Activated T-cell treated with anti-CD3 and anti-CD28 coated beads, Interleukin-2, amount 50 U/mL, for 48 hours (primary cell): ENCODE measurements at places on chromosomes 5 and 9.

DNA sequence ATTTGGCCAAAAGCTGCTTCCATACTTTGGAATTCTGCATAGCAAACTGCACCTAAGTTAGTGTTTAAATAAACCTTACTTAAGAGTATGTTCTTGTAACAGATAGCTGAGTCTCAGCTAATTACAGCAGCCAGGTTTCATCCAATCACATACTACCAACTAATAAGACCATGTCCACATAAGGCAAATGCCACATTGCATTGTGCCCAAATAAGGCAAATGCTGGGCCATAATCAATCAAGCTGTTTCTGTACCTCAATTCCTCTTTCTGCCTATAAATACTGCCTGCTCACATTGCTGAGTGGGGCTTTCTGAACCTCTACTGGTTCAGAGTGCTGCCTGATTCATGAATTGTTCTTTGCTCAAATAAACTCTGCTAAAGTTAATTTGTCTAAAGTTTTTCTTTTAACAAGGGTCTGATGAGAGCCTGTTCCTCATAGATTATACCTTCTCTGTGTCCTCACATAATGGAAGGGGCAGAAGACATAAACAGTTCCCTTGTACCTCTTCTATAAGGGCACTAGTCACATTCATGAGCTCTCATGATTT, 4.4 kb upstream of the OXCT1 start:
- DNase-seq: no peak

GRCh38 chr9:129440435-129441186, 180.3 kb downstream of the C9orf50 start:
- DNase-seq: no peak

DNA sequence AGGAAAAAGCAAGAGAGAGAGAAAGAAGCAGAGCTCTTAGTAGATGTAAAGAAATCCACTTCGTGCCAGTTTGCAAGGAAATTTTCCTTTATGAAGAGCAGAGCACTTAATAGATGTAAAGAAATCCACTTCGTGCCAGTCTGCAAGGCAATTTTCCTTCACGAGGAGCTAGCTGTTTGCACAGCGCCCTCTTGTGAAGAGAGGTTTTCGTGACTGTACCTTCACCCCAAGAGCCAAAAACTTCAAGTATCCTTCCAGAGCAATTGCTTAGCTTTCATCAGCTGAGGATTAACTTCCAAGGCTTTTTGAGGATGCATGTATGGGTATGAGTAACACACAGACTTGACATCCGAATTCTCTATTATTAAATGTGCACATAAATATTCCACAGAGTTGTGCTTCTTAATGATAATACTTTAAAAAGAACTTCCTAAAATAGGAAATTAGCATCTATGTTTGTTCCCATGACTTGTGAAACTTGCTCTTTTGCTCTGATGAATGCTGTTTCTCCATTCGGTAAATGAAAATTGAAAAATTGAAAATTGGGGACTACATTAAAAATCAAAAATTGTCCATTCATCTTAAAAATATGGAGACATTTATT, 525.6 kb downstream of the PDE4D start:
- peak; percentile 53 for DNase-seq

GRCh38 chr9:95383185-95383676, 65.7 kb upstream of the FANCC start:
- no peak for DNase-seq

GRCh38 chr9:20558566-20559016, 63.7 kb downstream of the MLLT3 start:
- DNase-seq: peak; percentile 32

GRCh38 chr9:133687856-133688761, 50.0 kb downstream of the SARDH start:
- DNase-seq: no peak

GRCh38 chr5:58765058-58765457, 182.2 kb downstream of the RAB3C start:
- DNase-seq: no peak

DNA sequence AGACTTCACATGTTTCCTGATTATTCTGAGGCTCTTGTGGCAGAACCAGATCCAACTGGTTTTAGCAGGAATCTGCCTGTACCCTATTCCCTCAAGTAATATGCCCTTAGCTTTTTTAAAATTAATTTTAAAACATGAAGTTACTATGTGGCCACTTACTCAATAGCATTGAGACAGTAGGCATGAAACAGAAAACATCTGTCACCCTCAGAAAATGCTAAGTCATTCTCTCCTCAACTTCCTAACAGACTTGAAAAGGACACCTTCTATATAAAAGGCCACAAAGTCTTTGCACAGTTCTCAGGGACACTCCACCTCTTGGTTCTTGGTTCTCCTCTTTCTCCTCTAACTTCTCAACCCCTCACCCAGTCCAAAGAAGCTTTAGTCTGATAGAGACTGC, 277.8 kb downstream of the RAB3C start:
- no peak for DNase-seq

GRCh38 chr9:81489046-81489445, 200.3 kb downstream of the TLE1 start:
- DNase-seq: no peak

GRCh38 chr9:27193886-27194285, 84.9 kb downstream of the TEK start:
- no peak for DNase-seq

DNA sequence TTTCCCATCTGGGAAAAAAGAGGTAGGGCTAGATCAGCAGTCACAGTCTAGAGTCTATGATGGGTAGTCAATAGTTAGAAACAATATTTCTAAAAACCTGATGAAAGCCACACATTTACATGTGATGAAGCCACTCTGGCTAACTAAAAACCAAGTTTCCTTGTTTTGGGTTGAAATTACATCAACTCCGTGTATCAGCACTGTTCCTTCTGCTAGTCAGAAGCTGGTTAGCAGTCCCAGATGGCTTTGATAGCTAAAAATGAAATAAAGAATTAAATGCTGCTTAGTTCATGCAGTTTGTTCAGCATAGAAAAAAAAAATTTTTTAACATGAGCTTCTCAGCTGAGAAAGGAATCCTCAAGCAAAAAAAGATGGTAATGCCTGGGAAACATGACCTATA, 136.7 kb downstream of the FAM114A2 start:
- no peak for DNase-seq

GRCh38 chr9:137772281-137772873, 105.2 kb upstream of the CACNA1B start:
- no peak for DNase-seq

- peak; percentile 7 for DNase-seq
Measured at GRCh38 chr5:139358064-139358463, 16.4 kb downstream of the PAIP2 start.

DNA sequence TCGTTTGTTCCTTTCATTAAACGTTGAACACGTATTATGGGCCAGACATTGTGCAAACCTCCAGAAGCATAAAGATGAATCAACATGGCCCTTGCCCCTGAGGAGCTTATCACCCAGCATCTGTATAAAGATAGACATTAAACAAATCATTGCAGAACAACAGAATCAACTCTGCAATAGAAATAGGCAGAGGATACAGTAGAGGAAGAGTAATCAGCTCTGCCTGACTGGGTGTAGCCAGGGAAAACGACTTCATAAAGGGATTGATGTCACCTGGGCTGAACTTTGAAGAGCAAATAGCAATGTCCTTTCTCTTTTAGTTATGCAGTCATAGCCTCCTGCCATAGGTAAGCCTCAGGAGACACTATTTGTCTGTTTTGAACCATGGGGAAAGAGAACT, 13.4 kb downstream of the RGS7BP start:
- no peak for DNase-seq

- no peak for DNase-seq
Measured at GRCh38 chr5:141944076-141944475, 13.9 kb downstream of the PCDH12 start.

DNA sequence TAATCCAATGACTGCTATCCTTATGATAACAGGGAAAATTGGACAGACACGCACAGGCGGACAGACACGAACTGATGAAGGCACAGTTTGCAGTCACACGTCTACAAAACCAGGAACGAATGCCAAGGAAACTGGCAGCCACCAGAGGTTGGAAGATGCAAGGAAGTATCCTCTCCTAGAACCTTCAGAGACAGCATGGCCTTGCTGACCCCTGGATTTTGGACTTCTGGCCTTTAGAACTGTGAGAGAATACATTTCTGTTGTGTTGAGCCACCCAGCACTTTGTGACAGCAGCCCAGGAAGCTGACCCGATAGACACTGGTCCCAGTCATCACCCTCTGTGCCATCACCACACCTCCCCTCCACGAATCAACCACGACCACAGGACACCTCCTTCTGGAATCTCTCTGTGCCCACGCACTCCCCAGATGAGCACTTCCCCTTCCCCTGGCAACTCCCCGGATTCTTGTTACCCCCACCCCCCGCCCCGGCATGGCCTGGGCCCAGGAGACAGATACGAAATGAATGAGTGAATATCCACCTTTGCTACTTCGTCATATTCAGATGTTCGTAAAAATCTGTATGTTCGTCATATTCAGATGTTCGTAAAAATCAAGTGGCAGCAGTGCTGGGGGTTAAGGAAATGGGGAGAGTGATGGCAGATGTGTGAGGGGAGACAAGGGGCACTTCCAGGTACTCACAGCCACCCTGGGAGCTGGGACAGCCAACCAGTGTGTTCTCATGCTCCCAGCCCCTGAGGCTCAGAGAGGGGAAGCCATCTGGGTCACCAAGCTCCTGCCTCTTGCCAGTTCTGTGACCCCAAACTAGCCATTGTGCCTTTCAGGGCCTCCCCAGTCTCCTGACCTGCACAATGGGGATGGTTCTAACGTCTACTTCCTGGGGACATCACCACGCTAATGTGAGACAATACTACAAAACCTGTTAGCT, 18.5 kb downstream of the GBGT1 start:
- DNase-seq: no peak

- no peak for DNase-seq
Measured at GRCh38 chr5:147303976-147304375, 69.2 kb downstream of the STK32A start.

DNA sequence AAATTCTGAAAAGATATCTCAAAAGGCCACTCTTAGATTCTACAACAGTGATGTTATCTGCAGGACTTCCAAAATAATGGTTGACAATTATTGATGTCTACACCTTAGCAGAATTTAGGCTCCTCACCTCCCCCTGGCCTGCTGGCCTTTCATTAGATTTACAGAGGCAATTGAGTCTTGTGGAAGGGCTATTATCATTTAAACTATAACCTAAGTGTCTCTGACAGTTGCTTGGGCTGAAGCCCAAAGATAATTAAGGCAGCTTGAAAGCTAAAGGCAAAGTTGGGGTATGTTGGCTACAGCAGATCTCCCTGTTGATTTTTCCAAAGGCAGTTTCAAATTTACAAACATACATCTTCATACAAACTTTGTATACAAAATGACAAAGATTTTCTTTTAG, 912.3 kb downstream of the TAF11L14 start:
- DNase-seq: no peak

GRCh38 chr9:107348836-107349235, 65.8 kb downstream of the RAD23B start:
- no peak for DNase-seq

DNA sequence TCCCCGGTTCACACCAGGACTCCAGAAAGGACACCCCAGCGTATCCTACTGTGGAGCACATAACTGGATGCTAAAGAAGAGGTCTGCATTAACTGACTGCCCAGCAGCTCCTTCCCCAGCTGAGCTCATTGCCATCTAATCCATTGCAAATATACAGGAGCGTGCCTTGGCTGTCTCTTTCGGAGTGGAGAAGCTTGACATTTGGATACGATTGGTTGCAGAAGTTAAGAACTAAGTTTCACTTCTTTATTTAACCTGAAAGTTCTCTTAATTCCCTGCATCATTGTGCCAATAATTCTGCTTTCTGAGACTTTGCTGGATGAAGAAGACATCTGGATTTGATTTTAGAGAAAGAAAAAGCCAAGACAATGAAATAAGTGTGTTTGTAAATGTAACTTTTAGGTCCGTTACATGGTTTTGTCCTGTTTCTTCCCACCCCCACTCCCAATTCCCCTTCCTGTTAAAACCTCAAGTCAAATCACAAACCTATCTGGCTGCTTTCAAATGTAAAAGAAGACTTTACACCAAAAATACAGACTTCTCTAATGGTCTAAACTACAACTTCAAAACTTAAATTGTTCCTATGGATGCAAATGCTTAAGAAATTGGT, 33.9 kb downstream of the TAS2R1 start:
- DNase-seq: no peak

DNA sequence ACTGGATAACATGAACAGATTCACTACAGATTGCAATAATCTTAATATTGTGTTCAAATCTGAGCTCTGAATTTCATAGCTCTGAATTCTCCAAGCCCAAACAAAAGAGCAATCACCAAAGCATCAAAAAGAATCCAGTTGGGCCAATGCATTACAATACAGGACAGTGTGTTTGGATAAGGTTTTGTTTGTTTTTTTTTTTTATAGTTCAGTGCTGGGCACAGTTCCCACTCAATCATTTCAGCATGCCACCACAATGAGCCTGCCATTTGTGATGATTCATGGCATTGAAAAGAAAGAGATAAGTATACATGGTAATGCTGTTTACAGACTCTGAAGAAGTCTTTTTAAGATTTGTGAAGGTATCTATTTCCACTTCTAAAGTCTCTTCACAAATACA, 1.7 kb upstream of the HTR1A start:
- DNase-seq: no peak

DNA sequence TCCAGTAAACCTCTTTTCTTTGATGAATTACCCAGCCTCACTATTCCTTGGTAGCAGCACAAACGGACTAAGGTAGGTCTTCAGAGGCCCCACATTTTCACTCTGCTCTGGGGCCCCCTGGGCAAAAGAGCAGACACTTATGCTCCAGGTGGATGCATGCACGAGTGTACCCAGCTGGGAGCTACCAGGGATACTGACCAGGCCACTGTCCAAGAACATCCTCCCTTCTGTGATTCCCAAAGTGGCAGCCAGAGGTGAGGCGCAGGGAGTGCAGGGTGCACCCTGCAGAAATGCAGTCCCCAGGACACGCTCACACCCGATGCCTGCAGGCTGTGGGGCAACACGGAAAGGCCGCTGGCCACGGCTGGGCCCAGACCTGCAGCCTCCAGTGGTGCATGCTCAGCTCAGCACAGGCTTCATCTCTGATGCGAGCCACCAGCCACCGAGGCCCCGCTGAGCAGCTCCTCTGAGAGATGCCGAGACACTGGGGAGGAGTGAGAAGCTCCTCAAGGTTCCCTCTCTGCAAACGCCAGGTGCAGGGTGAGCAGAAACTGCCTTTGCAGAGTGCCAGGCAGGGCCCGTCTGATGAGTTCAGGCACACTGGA, 48.1 kb upstream of the OLFM1 start:
- no peak for DNase-seq

DNA sequence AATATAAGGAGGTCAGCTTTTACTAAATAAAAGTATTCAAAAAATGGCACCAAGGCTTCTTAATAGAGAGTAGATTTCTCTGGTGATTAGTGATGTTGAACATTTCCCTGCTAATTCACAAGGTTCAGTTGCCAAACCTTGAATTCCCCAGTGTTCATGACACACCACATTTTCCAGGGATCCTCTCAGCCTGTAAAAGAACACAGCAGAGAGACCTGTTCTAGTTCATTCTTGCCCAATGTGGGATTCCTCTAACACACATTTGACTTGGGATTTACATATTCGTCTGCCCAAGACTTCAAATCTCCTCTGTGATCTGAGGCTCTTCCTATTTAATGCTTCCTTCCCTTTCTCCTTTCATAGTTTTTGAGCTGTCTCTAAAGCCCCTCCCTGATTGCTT, 273.2 kb upstream of the CDH9 start:
- DNase-seq: no peak
